ENCODE measurements at places on chromosomes 7 and 10.
A peak's percentile ranks its signal among the peaks of the same experiment; 100 is the strongest.

DNA sequence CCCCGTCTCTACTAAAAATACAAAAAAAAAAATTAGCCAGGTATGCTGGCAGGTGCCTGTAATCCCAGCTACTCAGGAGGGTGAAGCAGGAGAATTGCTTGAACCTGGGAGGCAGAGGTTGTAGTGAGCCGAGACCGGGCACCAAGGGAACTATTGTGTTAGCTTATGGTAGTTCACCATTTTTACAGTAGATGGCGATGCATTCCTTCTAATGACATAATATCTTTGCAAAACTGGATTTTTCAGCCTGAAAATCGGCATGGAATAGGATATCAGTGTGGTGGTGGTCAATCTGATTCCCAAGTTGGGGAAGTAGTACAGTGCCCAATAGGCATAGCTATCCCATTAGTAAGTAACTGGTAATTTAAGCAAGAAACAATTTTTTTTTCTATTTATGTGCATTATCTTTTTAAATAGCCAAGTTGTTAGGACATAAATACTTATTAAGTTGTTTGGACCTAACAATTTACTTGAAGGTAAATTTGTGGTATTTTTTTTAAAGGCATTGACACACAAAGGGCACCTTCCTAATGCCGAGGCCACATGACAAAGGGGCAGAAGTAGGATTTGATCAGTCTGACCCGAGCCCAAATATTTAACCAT, 17.6 kb upstream of the IMPDH1 start:
- DNase-seq: peak; percentile 56

DNA sequence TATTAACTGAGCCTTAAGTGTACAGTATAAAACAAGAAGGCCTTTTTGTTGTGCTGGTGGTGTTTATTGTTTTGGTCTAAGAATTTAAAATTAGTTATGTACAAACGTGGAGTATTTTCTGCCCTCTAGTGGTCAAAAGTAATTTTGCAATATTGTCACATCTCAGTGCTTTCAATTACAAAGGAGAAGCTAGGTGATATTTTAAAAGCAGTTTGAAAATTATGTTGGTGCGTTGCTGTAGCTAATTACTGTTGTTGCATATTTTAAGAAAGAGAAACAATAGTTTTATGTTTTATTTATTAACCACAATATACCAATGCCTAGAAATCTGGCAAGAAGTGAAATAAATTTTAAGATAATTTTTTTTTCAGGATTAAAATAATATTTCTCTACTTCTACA, 11.4 kb downstream of the NPVF start:
- DNase-seq: peak; percentile 54

DNA sequence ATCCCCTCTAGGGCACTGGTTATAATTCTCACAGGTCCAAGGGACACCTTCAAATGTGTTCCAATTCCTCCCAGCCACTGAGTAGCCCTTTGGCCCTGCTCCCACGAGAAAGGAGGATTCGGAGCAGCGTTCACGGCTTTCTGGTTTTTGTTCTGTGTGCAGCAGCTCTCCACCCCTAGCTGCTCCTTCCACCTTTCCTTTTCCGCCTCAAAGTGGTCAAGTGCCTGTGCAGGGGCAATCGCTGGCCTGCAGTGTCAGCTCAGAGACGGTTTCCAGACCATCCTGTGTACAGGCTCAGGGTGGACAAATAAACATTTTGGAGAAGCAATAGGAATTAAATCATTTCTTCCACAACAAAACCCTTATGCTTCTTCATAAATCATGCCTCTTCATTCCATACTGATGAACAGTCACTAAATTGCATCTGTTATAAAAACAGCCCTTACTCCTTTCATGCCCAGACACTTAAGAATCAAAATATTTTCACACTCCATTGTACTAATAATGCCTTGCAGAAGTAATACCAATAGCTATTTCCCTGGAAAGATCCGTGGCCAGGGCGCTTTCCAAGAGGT, 1.1 kb downstream of the KIAA1549 start:
- DNase-seq: no peak

- no peak for DNase-seq
These were observed 1382.6 kb downstream of the GATA3 start for GRCh38 chr10:9437131-9437530.

GRCh38 chr7:105444342-105444987, 55.7 kb upstream of the SRPK2 start:
- DNase-seq: no peak

DNA sequence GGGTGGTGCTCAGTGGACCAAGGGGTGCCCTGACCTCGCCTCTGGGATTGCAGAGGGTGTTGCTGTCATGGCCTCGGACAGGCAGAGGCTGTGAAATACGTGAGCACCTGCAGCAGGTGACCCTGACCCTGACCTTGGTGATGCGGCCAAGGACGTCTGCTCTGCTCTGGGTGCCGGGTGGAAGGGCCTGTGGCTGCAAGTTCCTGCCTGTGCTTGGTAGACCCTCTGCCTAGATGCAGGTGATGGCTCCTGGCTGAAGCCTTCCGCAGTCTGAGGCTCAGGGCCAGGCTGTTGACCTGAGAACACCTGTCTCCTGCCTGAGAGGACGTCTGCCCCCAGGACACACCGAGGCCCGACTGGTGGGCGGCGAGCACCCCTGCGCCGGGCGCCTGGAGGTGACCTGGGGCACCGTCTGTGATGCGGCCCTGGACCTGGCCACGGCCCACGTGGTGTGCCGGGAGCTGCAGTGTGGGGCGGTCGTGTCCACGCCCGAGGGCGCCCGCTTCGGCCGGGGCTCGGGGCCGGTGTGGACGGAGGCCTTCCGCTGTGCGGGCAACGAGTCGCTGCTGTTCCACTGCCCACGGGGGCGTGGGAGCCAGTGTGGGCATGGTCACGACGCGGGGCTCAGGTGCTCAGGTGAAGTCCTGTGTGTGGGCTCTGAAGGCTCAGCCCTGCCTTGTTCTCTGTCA, 4.4 kb downstream of the SCART1 start:
- no peak for DNase-seq

DNA sequence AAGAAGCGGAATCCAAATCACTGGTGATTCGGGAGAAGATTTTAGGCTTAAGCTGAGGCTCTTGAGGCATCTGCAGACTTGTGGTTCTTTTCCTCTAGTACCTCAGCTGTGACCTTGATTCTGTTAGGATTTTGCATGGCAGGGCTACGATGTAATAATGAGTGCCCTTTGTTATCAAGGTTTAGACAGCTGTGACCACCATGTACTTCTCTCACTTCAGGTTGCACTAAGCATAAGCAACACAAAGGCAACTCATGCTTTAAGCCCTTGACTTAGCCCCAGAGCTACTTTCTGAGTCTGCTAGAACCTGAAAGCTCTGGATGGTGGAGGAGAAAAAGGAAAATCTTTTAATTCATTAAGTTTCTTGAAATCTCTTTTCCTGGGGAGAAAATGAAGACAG, 1052.3 kb upstream of the PHF14 start:
- no peak for DNase-seq

GRCh38 chr7:109898-110556, 82.3 kb upstream of the FAM20C start:
- no peak for DNase-seq

- no peak for DNase-seq
These were observed 424.4 kb downstream of the SDK1 start for GRCh38 chr7:3725155-3726059.

DNA sequence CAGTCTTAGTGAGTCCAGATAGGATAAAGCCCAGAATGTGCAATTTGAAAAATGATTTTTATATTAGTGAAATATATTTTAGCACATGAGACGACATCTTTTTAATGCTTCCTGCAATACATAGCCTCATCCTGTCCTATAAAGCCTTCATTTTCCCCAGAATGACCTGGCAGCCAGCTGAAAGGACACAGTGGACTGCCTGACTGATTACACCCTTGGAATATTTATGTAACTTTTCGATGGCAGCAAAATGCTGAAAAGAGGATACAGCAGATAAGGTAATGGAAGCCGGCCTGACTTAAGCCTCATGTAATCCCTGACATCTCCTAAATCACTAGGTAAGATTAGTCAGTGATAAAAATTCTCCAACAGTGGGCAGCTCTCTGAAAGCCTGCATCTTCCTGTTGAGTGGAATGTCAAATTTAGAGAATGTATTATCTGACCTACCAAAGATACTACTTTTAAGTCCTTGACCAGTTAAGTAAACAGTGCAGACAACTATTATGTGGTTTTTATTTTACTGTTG, 210.7 kb upstream of the STEAP1 start:
- DNase-seq: no peak

DNA sequence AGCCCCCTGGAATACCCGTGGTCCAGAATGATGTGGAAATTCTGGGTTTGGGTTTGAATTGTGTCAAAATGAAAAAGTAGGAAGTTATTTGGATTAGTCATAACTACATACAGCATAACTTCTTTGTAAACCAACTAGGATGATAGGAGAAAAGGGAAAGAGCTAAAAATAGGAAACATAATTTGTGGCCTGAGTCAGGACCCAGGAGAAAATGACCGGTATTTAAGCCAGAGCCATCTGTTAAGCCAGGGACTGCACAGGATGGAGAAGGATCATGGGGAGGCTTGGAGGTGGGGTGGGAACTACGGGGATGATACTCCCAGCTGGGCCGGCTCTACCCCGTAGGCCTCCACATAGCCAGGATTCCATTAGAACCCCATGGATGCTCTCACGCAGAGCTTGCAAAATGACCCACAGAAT, 98.6 kb downstream of the MYOF start:
- no peak for DNase-seq

DNA sequence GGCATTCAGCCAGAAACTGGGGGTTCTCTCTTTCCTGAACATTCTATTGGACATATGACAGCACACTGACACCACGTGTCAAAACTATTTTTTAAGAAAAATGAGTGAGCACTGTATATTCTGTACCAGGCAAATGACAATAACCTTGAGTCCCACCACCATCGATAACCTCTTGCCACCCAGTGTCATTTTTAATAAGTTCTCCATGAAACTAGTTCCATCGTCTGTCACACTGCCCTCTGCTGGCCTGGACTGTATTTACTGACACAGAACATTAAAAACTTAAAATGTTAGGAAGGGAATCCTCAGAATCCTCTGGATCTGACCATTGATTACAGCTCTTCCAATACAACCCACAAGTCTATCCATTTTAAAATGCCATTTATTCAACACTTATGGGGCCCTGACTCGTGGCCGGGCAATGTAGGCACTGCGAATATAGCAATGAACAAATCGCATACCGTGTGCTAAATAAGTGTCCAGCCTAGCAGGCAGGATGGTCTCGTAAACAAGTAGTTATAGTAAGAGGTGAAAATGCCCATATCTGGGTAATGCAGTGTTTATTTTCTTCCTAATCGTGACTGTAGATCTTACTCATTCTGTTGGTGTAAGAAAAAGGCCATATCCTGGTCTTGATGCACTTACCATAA, 35.9 kb upstream of the CACNB2 start:
- DNase-seq: peak; percentile 1

GRCh38 chr7:31129067-31129466, 77.0 kb downstream of the ADCYAP1R1 start:
- DNase-seq: no peak

DNA sequence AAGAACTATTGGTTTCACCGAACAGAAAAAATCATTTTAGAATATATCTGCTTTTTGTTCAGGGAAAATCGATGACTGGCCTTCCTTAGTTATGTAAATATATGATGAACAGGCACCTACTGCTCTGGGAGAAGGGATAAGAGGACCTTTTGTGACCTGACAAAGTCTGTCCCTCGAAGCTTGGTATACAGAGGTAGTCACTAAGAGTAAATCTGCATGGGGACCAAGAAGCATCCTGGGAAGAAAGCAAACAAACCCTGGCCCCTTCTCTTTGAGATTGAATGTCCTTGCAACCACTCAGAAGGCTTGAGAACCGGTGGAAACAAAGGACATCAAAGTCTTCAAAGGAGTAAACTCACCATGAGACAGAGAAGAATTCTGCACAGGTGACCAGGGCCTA, 52.3 kb downstream of the SKIDA1 start:
- no peak for DNase-seq

Data from right renal pelvis (tissue), 4 donors.